HTR-8/SVneo (cell line): ENCODE measurements at places on chromosomes 4 and X.
A peak's percentile ranks its signal among the peaks of the same experiment; 100 is the strongest.

DNA sequence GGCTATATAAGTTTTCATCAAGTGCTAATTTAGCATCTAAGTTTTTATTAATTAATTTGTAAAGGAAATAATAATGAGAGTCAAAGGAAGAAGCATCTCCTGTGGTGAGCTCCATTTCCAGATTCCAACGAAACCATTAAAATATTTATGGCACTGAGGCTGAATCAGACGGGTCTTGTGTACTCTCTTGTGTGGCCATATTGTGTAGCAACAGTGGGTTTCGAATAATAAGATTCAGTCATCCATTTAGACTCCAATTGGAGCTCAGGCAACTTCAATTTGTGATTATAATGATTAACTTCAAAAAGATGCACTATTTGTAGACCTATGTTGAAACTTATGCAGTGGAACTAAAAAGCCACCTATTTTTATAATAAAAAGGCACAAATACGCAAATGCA is 82.4 kb downstream of the SNCA start:
- DNase-seq, result no peak

DNA sequence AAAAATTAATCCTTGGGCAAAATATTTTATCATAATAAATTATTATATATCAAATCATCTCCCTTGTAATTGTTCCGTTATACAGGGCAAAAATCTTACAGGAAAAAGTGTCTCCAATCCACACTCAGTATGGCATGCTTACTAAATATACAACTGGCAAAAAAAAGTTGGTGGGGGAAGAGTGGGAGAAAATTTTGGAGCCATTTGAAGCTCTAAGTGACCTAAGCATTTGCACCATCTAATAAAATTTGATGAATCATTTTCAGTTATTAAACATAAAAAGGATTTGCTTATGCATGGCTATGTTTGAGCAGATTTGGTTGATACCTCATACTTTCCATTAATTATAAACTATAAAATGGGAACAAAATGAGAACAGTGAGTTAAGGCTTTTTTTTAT is 68.1 kb upstream of the FAM9C start:
- no peak for DNase-seq

DNA sequence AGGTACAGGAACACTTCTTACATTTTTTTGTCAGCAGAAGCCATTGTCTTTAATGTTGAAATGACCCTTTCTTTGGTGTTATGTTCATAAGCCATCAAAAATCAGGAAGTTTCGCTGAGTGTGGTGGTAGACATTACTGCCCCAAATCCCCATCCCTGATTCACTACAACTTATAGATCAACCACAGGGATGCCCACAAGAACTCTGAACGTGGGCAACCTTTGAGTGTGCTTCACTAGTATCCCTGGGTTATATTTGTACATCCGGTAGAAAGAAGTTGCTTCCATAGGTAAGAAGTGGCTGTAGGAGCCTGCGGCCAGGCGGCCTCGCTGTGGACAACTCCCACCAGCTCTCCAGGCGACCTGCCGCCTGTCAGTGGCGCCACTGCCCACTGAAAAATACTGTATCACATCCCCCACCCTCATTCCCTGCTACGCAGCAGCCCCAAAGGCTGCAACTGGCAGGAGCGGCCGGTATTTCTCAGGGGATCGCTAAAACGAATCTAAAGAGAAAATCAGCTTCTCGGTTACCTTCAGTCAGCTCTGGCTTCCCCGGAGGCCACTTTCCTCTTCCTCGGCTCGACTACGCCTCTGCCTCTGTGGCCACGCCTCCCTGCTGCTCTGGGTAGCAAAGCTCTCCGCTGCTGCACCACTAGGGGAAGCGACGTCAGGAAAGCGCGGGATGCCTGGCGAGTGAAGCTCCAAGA is 13.9 kb upstream of the ETDC start:
- no peak for DNase-seq

GRCh38 chrX:47749185-47749967 is 87.3 kb upstream of the ZNF81 start:
- no peak for DNase-seq

GRCh38 chr4:143335979-143336780 is 496 bp upstream of the GAB1 start:
- peak; percentile 83 for DNase-seq

DNA sequence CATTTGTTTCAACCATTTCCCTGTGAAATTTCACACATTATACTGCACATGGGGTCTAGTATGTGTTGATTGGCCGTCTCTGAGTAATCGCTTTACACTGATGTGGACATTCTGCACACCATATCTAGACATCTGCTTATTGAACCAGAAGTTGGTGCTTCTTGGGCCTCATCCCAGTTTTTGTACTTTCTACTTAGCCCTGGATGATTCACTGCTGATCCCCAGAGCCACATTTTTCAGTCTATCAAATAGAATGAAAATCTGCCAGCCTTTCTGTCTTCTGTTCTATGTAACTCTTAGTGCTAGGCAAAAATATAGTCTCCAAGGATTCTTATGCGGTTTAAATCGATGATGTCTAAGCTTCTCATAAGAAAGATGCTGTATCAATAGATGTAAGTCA is 40.5 kb upstream of the RELL1 start:
- DNase-seq, result no peak

DNA sequence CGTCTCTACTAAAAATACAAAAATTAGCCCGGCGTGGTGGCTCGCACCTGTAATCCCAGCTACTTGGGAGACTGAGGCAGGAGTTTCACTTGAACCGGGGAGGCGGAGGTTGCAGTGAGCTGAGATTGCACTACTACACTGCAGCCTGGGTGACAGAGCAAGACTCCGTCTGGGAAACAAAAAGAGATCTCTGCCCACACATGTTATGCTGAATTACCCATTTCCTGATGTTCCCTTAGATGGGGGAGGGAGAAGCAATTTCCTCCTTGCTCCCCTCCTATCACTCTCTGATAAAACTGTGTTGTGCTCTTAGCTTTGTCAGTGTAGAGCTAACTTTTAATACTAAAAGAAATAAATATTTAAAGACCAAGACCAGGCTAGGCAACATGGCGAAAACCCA is 102.5 kb downstream of the LARP7 start:
- DNase-seq, result no peak

DNA sequence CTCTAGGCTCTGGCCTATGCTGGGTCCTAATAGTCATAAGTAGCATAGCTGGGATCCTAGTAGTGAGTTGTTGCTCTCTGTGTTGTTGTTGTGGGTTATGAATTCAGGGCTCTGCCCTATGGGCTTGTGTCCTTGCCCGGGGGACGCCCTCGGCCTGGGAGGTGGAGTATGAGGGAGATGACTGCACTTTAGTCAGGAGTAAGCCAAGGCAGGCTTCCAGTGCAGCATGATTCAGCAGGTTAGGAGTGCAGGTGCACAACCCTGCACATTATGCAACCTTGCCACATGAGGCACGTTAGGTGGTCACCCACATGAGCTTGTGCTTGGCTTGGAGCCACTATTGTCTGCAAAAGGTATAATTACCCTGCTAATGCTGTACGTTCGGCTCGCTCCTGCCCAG is 58.4 kb upstream of the CCDC149 start:
- no peak for DNase-seq

- DNase-seq, result no peak
These were observed 516.6 kb downstream of the PPARGC1A start for GRCh38 chr4:23373261-23373660.

DNA sequence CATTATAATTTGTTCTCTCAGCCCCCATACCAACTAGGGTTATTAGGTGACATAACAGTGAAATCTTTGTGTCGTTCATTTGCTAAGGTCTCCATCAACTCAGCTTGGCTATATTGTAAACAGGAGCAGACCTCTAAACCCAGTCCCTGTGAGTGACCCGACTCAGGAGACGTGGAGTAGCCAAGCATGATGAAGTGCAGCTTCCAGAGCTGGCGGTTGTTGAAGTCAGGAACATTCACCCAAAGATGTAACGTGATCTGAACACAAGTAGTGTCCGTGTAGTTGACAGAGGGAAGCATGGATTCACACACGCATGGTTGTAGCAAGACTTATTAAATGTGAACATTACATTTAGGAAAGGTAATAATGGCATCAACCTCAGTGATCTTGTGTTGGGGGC is 102.3 kb downstream of the FAM193A start:
- DNase-seq, result no peak

- no peak for DNase-seq
These were observed 13.1 kb downstream of the TAB3 start for GRCh38 chrX:30875957-30876356.

- no peak for DNase-seq
These were observed 89.5 kb downstream of the AASDH start for GRCh38 chr4:56297776-56298175.

DNA sequence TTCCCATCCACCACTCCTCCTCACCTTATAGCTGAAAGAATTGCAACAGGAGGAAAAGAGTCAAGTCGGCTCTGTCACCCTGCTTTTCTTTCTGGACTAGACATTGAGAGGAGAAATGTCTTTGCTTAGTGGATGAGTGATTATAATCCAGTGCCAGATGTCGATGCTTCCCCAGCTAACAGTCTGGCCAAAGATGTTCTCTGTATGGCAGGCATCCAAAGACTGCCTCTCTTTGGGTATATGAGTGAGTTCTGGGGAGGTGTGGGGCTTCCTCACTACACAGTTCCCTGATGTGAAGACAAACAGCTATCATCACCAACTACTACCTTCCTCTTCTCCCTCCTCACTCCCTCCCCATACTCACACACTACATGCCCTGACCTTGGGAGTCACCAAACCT is 90.9 kb downstream of the COMMD8 start:
- DNase-seq, result no peak

GRCh38 chrX:49270249-49270921 is 792 bp downstream of the PPP1R3F start:
- DNase-seq, result no peak

DNA sequence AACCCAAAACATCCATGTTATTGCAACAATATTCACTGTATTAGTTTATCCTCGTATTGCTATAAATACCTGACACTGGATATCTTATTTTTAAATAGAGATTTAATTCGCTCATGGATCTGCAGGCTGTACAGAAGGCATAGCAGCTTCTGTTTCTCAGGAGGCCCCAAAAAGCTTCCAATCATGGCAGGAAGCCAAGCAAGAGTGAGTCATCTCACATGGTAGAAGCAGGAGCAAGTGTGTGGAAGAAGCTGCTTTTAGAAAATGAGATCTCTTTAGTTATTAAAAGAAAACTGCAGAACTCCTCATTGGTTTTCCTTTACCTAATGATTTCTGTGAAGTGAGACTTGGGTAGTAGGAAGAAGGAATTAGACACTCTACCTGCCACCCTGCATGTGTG is 16.4 kb downstream of the ZNF732 start:
- no peak for DNase-seq

DNA sequence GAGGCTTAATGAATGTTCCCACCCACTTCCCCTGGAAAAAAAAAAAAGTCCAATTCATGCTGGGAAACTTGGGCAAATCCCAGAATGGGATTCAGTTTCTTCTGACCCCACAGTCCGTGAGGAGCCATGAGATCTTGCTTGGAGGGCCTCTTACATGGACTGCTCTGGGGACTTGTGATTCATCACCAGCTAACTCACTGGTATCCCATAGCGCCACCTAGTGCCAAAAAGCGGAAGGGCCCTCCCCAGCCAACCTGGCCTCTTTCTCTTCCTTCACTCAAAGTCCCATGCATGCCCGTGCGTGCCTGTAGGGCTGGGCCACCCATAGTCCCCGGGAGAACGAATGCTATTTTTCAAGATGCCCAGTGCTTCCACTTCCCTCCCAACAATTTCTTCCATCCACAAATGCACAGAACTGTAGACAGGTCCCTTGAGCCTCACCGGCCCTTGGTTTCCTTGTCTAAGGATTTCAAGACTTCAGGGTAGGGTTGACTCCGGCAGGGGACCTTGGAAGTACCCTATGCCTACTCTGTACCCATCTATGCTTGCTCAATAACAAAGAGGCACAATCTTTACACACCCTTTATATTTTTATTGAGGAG is 5.1 kb downstream of the RTL5 start:
- DNase-seq, result peak; percentile 95

DNA sequence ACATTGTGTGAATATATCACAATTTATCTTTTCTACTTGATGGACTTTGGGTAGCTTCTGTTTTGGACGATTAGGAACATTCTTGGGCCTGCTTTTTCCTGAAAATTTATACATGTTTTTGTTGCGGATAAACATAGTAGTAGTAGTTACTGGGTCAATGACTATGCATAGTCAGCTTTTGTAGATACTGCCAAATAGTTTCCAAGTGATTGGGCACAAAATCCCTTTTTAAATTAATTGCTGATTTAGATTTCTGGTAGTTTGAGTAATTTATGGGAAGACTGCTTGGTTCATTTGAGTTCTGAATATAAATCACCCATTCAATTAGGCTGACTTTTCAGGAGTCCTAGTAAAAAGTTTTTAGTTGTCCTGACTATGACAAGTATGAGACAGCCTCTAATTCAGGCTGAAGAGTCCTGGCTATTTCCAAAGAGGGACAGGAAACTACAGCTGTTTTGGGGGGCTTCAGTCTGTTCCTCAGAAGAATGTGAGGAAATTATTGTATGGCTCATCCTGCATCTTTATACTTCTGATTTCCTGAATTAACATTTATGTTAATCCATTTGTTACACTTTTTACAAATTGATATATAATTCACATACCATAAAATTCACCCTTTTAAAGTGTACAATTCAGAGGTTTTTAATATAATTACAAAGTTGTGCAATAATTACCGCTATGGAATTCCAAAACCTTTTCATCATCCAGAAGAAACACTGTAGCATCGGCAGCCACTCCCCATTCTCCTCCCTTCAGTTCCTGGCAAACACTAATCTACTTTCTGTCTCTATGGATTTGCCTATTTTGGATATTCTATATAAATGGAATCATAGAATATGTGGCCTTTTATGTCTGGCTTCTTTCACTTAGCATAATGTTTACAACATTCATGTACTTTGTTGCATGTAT is 14.2 kb downstream of the LRP2BP start:
- no peak for DNase-seq

DNA sequence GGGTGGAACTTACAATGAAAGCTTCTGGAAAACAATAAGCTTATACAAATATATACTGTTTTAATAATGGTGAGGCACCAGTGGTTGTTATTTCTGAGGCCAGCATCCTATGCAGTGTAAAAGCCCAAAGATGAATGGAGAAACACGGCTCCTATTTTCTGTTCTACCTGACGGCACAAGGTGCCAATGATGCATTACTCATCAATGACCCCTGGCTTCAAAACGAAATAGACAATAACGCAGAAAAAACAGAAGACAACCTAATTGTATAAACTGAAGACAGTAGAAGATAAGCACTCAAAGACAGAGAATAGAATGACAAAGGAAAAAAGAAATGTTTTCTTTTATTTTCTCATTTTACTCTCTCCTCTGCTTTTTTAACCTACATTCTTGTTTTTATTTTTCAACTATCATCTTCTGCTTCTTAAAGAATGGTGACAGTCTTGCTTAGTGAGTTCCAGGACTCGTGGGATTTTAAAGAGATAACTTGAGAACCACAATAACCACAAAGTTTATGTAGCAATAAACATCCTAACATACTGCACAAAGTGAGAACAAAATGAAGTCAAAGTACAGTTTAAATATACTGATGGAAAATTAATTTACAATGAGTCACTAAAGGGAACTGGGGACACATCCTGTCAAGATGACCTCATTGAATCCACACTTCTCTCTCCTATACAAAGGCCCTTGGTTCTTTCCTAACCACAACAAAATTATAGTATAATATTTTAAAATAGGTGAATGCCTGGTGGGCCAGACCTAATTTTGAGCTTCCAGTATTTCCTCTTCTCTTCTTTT is 169.8 kb downstream of the BTC start:
- DNase-seq, result peak; percentile 45

GRCh38 chr4:36772154-36772516 is 472.4 kb upstream of the NWD2 start:
- DNase-seq, result no peak

- DNase-seq, result no peak
These were observed 10.7 kb downstream of the GPRIN3 start for GRCh38 chr4:89296896-89297295.
